ENCODE measurements at places on chromosomes 1 and 21.

- DNase-seq, result no peak
Measured at GRCh38 chr1:5571861-5572401, 420.3 kb downstream of the NPHP4 start.

DNA sequence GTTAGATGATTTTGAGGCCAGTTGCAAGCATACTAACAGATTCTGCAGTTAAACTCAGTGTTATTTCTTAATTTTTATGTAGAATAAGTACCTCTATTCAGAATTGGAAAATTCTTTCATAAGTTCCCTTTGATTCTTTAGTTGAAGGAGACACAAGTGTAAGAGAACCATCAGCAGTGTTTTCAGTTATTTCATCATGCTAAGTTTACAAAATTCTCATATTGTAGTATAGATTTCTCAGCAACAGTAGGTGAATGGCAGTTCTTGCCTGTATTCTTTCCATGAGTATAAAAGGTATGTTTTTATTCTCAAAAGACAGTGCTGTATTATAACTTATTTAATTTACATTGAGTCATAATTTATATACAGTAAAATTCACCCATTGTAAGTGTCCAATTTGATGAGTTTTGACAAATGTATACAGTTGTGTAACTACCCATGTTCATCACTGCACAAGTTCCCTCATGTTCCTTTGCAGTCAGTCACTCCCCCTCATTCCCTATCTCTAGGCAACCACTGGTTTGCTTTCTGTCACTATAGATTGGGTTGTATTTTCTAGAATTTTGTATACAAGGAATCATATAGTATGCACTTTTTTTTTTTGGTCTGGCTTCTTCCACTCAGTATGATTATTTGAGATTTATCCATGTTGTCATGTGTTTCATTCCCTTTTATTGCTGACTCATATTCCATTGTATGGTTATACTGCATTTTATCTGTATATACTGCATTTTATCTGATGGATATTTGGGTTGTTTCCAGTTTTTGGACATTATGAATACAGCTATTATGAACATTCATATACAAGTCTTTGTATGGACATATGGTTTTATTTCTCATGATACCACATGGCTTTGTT, 3.9 kb downstream of the RPS6KC1 start:
- DNase-seq, result no peak

GRCh38 chr1:233379869-233380438, 52.4 kb downstream of the MAP3K21 start:
- no peak for DNase-seq

DNA sequence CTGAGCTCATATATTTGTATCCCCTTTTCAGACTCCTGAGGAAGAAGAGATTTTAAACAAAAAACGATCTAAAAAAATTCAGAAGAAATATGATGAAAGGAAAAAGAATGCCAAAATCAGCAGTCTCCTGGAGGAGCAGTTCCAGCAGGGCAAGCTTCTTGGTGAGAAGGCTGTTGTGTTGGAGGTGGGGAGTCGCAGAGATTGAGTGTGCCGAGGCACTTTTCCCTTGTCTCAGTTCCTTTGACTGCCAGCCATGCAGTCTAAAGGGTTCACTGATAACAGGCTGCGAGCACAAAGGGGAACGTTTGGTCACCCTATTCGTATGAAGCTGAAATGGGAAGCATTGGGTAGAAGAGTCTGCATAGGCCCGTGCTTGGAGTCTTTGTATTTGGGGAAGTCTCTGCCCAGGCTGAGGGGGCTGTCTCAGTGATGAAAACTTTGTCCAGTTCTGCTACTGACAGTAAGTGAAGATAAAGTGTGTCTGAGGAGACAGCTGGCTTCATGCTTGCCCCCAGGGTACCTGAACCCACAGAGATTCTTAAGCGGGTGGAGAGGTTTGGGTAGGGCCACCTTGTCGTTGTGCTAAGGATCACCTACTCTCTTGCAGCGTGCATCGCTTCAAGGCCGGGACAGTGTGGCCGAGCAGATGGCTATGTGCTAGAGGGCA, 2.8 kb downstream of the RPS8 start:
- DNase-seq, result no peak

- DNase-seq, result no peak
Measured at GRCh38 chr1:109687641-109688499, at the start of gene GSTM1. GSTM1 (plus strand) TSS chr1:109687817; CDS start chr1:109687874, 57 bp downstream.

DNA sequence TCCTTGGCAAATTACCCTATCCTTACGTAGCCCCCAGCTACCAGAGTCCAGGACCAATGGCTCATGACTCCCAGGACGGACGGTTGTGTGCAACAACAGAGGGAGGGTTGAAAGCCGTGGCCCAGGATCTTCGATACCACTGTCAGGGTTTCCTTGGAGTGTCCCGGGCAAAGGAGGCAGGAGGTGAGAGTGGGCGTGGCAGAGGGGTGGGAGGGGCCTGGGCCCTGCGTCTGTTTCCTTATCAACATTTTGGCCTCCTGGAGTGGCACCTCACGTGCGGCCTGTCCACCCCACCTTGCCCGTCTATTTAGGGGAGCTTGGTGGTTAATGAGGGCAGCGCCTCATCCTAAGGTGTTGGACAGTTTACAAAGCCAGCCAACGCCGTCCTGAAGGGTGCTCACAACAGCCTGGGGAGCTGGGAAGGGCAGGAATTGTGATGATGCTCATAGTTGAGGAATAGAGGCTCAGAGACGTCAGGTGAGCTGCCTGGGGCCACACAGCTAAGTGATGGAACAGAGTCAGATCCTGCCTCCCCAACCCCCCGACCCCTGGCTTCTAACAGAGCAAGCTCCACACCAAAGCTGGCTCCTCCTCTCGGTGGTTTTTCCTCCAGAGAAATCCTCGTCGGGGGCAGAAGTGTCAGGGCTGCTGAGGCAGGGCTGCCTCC, 17.4 kb upstream of the ARHGEF10L start:
- no peak for DNase-seq

GRCh38 chr21:37509802-37510393, 143.3 kb downstream of the DYRK1A start:
- no peak for DNase-seq

DNA sequence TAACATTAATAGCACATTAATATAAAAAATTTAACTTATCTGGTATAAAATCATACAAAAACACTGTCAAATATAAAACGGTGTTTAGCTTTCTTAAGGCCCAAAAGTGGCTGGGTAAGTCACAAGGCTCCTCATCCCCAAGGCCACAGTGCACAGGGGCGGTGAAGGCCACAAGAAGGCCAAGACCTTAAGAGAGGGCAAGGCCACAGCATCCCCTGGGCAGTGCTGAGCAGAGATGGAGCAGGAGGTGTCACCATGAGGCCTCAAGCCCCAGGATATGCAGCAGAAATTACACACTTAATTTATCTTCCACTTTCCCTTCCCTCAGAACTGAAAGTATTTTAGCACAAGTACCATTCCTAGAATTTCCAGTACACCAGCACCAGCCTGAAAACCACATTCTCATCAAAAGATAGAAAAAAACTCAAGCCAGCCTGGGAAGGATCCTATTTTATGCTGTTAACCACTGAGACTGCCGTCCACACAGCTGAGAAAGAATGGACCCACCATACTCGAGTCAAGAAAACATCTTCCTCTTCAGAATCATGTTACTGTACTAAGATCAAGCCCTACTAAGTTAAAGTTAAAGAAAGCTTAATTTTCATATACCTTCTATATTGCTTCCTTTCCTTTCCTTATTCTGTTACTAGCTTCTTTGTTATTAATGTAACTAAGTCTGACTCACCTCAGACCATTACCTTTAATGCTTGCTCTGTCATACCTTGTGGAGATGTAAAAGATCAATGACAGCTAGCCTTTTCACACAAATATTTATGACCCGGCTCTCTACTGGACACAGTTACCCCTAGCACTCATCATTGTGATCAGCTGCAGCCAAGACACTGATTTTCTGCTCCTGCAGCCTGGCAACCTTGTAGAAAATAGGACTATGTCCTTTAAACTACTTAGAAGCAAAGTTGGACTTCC, 26.4 kb upstream of the FMO1 start:
- DNase-seq, result no peak

DNA sequence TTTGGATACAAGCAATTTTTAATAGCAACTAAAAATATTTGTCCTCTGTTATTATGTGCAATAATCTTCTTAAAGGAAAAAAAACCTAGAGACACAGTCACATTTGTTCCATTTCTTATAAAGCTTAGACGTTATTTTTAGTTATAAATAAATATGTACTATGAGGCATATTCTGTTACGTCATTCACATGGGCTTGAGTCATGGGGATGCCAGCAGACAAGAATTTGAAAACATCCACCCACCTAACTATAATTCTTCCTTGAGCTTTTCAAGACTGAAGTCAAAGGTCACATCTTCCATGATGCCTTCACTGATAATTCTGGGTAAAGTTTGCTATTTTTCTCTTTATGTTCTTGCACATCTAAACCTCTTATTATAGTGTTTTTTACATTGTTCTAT, 268.8 kb downstream of the KCTD3 start:
- no peak for DNase-seq

GRCh38 chr1:6860401-6860800, 75.1 kb downstream of the CAMTA1 start:
- DNase-seq, result no peak

DNA sequence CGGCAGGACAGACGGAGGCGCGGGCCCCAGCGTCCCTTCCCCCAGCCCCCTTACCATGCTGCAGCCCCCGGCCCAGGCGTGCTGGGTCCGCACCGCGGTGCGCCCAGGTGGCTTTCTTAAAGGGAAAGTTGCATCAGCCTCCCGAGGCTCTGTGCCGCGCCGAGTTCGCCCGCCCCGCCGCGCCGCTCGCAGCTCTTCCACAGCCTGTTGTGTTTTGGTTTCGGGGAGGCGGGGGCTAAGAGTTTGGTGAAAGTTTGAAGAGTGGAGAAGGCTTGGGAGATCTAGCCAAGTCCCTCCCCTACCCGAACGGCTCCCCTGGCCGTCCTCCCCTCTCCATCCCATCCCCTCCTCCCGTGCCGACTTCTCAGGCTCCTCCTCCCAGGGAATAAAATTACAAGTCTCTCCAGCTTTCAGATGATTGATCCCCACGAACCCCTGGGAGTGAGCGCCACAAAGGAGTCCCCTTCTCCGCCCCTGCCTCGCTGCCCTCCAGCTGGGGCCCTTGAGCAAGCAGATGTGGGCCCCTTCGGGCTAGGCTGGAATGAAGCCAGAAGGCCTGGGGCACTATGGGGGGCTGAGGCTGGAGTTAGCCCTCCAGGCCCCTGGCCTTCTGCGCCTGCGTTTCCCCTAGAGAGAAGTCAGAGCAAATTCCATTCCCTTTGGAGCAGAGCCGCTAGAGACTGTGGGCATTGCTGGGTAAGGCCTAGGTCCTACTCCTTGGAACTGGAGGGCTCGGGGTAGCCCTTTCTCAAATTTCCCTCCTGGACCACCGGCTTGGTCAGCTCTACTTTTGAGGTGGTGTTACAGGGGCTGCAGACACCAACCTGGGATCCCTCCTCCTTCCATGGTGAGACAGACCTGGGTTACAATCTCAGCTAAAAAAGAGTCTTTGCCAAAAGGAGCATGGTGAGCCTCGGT, at the start of gene SLC6A9:
Gene SLC6A9, minus strand, starts transcription at position 211 of the 918 bp plus-strand sequence. CDS start 7,185 bp downstream, outside the sequence.
- DNase-seq, result no peak

- DNase-seq, result peak; percentile 84
Measured at GRCh38 chr1:89358287-89358893, 5.5 kb upstream of the GBP6 start.

DNA sequence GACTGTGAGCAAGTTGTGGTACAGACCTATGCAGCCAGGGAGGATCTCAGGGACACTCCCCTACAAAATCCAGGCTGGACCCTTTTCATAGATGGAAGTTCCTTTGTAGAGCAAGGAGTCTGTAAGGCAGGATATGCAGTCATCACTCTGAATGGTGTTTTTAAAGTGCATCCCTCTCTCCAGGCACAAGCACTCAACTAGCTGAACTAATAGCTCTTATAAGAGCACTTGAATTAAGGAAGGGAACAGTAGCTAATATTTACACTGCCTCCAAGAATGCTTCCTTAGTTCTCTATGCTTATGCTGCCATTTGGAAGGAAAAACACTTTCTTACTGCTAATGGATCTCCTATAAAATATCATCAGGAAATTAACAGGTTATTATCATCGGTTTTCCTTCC, 27.0 kb upstream of the SMYD3 start:
- no peak for DNase-seq

- no peak for DNase-seq
Measured at GRCh38 chr1:111142356-111142975, 2.4 kb downstream of the CEPT1 start.

DNA sequence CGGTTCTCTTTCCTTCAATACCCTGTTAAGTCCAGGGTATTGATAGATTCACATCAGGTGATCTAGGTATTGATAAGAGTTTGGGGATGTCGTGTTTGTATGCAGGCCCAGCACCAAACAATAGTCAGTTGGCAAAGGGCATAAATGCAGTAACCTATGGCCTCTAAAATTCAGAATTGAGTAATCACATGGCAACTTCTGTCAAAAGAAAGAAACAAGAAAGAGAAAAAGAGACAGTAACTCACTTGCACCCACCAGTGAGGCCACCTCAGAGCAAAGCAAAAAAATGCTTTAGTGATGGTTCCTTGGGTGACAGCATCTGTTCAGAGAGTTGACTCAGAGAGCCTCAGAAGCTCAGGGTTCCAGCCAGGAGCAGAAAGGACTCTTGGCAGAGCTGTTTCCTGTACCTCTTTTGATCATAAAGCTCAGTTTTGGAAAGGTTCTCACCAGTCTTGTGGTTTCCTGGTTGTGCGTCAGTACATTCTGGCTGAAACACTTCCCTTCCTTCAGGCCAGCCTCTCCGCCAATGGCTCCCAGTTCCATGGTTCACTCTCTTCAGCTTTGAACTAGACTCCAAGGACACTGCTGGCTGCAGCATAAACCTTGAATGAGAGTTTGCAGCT, 70.1 kb upstream of the GORAB start:
- DNase-seq, result no peak

- DNase-seq, result no peak
Measured at GRCh38 chr1:47684518-47684917, 246.7 kb downstream of the FOXD2 start.

- no peak for DNase-seq
Measured at GRCh38 chr1:37410815-37411214, 63.6 kb upstream of the ZC3H12A start.

GRCh38 chr1:160834945-160835565, 27.6 kb downstream of the CD244 start:
- DNase-seq, result peak; percentile 59

- no peak for DNase-seq
Measured at GRCh38 chr1:17581389-17582123, 42.1 kb downstream of the ARHGEF10L start.

DNA sequence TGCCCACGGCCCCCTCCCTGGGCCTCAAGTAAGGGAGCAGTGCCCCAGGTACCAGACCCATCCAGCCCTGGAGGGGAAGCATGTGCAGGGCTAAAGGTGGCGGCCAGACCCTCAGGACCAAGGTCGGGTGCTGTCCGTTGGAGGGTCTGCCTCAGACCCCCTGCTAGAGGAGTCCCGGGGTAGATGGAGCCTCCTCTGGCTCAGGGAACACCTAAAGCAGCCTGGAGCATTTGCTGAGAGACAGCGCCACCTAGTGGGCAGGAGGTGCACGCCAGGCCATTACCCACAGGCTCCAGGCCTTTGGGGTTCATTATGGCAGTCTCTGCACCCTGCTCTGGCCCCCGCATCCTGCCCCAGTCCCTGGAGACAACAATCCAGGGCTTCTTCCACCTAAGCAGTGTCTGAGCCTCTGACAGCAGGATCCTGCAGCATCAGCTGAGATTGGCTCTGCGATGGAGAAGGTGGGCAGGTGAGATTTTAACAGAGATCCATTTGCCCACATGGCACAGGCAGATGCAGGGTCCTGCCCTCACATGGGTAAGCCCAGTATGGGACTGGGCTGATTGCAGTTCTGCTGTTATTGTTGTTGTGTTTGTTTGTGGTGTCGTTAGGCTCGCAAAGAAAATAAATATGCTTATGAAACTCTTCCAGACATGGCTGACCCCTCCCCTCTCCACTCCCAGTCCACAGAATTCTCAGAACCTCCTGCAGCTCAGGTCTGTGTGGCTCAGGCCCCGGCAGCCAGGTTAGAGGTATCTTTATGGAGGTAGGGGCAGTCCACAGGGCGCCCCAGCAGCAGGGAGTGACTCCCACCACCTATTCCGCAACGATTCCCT, 42.4 kb downstream of the CTNNBIP1 start:
- peak; percentile 89 for DNase-seq
